Neural progenitor cell (in vitro differentiated cells): ENCODE measurements at places on chromosomes 6 and 20.

DNA sequence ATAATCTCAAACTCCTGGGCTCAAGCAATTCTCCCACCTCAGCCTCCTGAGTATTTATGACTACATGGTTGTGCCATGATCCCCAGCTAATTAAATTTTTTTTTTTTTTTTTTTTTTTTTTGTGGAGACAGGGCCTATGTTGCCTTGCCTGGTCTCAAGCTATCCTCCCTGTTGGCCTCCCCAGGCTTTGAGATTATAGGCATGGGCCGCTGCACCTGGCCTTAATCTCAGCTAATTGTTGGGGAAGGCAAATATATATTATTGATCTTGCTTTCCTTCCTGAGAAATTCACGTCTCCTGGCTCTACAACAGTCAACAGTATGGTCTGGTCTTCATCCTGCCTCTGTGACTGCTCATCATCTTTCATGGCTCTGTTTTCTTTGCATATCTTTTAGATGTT, 20.1 kb downstream of the PCMT1 start:
- no peaks in the 10 kb centered on the region for H3K4me1 ChIP-seq
- DNase-seq: no peak
- peaks cover 17% of the 10 kb centered on the region for H3K36me3 ChIP-seq
- H3K4me3 ChIP-seq: no peak overlapping the region
- no peaks in the 10 kb centered on the region for H3K27me3 ChIP-seq

DNA sequence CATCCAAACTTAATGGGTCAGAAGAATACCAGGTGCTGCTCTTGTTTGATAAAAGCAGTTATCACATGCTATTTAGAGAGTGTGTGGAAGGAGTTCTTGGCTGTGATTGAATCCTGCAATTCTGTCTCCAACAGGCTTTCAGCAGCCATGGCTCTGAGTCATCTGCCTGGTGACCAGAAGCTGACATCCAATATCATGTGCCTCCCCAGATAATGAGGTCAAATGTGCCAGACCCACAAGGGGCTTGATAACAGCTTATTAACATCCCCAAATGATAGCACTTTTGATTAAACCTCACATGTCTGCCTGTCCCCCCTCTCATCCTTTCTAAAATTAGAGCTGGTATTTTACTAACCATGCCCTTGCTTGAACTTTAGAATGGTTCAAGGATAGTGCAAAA, 175.7 kb upstream of the PLN start:
- no peaks in the 10 kb centered on the region for H3K27me3 ChIP-seq
- no peak for DNase-seq
- no peak overlapping the region for H3K4me3 ChIP-seq
- no peaks in the 10 kb centered on the region for H3K36me3 ChIP-seq

GRCh38 chr6:50093116-50093937, 43.6 kb upstream of the DEFB112 start:
- no peaks in the 10 kb centered on the region for H3K4me1 ChIP-seq
- no peaks in the 10 kb centered on the region for H3K36me3 ChIP-seq
- no peak for DNase-seq

GRCh38 chr6:24907919-24908649, 27.7 kb downstream of the RIPOR2 start:
- no peak overlapping the region for H3K27ac ChIP-seq
- H3K27me3 ChIP-seq: peaks cover 44% of the 10 kb centered on the region
- H3K36me3 ChIP-seq: no peaks in the 10 kb centered on the region
- peaks cover 35% of the 10 kb centered on the region for H3K4me1 ChIP-seq
- peak; percentile 49 for DNase-seq

- DNase-seq: no peak
- no peaks in the 10 kb centered on the region for H3K36me3 ChIP-seq
- H3K4me1 ChIP-seq: no peaks in the 10 kb centered on the region
- no peak overlapping the region for H3K27ac ChIP-seq
These were observed 50.9 kb downstream of the MYH7B start for GRCh38 chr20:35006531-35006971.

DNA sequence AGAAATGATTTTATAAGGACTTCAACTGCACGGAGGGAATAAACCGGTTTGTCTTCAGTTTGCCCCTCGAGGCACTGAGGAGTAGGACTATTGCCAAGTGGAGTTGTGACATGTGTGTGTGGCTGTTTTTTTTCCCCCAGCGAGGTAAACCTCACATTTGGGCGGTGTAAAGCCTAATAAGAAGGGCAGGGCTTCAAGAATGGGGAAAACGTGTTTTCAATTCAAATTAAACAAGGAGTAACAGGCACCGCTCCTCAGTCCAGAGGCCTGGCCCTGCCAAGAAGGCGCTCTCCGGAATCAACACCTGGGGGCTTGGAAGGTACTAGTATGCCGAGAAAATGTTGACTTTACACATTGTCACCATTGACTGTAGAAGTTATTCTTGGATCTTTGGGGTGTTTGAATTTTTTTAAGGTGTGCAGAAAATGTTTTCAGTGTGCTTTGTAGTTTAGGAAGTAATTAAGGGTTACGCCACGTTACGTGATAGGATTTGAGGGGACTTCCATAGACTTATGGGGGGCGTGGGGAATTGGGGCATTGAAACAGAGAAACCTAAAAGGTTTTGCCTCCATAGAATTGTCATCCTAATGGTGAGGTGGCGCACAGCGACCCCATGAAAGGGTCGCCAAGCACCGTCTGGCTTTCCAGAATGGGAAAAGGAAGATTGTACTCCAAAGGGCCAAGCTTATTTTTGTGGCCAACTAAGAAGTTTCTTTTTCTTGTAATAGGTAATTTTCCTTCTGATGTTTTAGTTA, 791 bp downstream of the ADGRG6 start:
- no peak for DNase-seq
- H3K36me3 ChIP-seq: no peaks in the 10 kb centered on the region
- no peak overlapping the region for H3K27ac ChIP-seq
- H3K4me3 ChIP-seq: peak overlapping the region; percentile 79
- no peaks in the 10 kb centered on the region for H3K4me1 ChIP-seq
- peaks cover 45% of the 10 kb centered on the region for H3K27me3 ChIP-seq

DNA sequence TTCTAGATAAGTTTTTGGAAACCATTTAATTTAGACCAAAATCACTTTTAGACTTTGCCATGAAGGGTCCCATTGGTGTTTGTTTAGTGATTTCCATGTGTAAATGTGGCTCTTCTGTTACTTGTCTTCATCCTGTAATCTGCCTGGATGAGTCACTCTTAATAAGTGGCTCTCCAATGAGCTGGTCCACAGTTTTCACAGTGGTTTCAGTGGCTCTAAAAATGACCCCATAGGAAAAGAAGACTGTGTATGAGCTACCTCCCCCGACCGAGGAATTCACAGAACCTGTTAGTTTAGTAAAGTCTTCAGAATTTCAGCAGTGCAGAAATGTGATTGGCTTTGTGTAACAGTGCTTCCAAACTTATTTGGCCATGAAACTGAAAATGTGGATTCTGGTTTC, 492.0 kb upstream of the MARCKS start:
- H3K27me3 ChIP-seq: no peaks in the 10 kb centered on the region
- DNase-seq: no peak
- no peak overlapping the region for H3K27ac ChIP-seq
- no peaks in the 10 kb centered on the region for H3K36me3 ChIP-seq
- no peak overlapping the region for H3K4me3 ChIP-seq

GRCh38 chr6:163442336-163442735, 27.8 kb downstream of the QKI start:
- H3K4me3 ChIP-seq: no peak overlapping the region
- no peaks in the 10 kb centered on the region for H3K36me3 ChIP-seq
- no peak overlapping the region for H3K27ac ChIP-seq
- DNase-seq: no peak
- peaks cover 28% of the 10 kb centered on the region for H3K4me1 ChIP-seq

- no peaks in the 10 kb centered on the region for H3K36me3 ChIP-seq
- no peak overlapping the region for H3K4me3 ChIP-seq
- peaks cover 100% of the 10 kb centered on the region for H3K27me3 ChIP-seq
- no peak overlapping the region for H3K27ac ChIP-seq
These were observed 11.1 kb downstream of the ULBP1 start for GRCh38 chr6:149974825-149975224.

DNA sequence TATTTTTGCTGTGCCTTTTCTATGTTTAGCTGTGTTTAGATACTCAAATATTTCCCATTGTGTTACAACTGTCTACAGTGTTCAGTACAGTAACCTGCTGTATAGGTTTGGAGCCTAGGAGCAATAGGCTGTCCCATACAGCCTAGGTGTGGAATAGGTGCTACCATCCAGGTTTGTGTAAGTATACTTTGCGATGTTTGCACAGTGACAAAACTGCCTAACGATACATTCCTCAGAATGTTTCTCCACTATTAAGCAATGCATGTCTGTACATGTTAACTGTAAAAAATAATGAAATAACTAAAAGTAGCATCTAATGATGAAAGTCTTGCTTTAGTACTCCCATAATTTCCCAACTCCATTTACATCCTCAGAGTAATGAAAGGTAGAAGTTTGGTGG, 46.0 kb downstream of the SERAC1 start:
- no peaks in the 10 kb centered on the region for H3K4me1 ChIP-seq
- DNase-seq: no peak
- no peak overlapping the region for H3K4me3 ChIP-seq
- H3K36me3 ChIP-seq: no peaks in the 10 kb centered on the region
- no peak overlapping the region for H3K27ac ChIP-seq

- H3K27me3 ChIP-seq: no peaks in the 10 kb centered on the region
- no peak overlapping the region for H3K4me3 ChIP-seq
- no peaks in the 10 kb centered on the region for H3K36me3 ChIP-seq
These were observed 97.4 kb downstream of the SASH1 start for GRCh38 chr6:148440016-148440415.

DNA sequence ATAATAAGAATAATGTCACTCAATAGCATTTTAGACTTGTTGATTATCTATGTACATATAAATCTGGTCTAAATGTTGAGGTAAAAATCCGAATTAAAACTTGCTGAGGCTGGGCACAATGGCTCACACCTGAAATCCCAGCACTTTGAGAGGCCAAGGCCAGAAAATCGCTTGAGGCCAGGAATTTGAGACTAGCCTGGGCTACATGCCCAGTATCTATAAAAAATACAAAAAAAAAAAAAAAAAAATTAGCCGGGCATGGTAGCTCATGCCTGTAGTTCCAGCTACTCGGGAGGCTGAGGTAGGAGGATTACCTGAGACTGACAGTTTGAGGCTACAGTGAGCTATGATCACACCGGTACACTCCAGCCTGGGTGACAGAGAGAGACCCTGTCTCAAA, 34.2 kb upstream of the SUPT3H start:
- peaks cover 22% of the 10 kb centered on the region for H3K27me3 ChIP-seq
- H3K36me3 ChIP-seq: no peaks in the 10 kb centered on the region
- no peaks in the 10 kb centered on the region for H3K4me1 ChIP-seq

DNA sequence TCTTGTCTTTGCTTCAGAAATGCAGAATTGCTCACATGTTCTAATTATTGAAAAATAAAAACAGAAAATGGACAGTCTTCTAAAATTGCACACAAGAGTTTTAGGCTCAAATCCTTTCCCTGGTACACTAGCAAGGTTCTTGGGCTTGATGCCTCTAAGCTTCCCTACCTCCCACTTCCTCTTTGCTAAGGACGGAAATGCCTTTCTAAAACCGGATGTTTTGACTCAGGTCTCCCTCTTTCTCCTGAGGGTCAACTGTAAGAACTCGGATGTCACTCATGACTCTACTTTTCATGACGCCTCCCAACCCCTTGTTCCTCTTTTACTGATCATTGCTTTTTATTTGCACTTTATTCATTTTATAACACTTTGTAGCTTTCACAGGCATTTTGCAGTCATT, 613.5 kb downstream of the C6orf118 start:
- no peak overlapping the region for H3K4me3 ChIP-seq
- no peak overlapping the region for H3K27ac ChIP-seq
- no peak for DNase-seq
- peaks cover 27% of the 10 kb centered on the region for H3K4me1 ChIP-seq

- H3K27me3 ChIP-seq: no peaks in the 10 kb centered on the region
- no peaks in the 10 kb centered on the region for H3K36me3 ChIP-seq
- H3K4me1 ChIP-seq: no peaks in the 10 kb centered on the region
- no peak overlapping the region for H3K4me3 ChIP-seq
- H3K27ac ChIP-seq: no peak overlapping the region
These were observed 107.0 kb downstream of the TNFRSF21 start for GRCh38 chr6:47202644-47203205.

DNA sequence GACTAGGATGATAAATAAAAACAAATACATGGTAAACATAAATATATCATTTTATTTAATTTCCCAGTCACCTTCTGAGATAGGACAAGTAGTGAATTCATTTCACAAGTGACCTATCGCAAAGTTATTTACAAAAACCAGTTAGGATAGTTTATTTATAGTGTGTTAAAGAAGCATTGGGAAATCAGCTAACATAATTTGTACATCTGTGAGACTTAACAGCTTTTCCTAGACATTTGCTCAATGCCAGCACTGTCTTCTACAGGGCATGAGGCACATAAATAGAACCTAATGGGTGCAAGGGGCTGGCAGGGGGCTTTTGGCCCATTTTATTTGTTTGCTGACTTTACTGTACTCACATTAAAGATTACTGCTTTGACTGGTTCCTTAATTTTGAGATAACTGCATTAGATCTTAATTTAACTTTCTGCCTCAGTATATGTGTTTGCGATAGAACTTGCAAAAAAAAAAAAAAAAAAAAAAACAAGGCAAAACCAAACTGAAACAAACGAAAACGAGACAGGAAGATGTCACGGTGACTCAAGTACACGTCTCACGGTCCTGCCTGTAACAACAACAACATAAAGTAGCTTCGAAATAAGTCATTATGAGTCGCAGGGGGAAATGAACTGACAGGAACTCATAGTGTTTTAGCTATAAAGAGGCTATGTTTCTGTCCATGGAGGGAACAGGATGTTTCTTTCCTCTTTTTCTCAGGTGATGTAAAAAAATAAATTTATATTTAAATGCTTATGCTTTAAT, 133.7 kb upstream of the GMDS start:
- no peak for DNase-seq
- H3K27ac ChIP-seq: no peak overlapping the region
- H3K36me3 ChIP-seq: no peaks in the 10 kb centered on the region
- H3K4me3 ChIP-seq: no peak overlapping the region
- H3K27me3 ChIP-seq: no peaks in the 10 kb centered on the region

GRCh38 chr6:12576389-12576788, 140.2 kb upstream of the PHACTR1 start:
- no peak for DNase-seq
- no peak overlapping the region for H3K27ac ChIP-seq
- H3K36me3 ChIP-seq: no peaks in the 10 kb centered on the region
- no peak overlapping the region for H3K4me3 ChIP-seq

GRCh38 chr6:131250936-131251335, 115.7 kb downstream of the AKAP7 start:
- H3K27ac ChIP-seq: no peak overlapping the region
- DNase-seq: no peak
- no peaks in the 10 kb centered on the region for H3K27me3 ChIP-seq
- H3K4me3 ChIP-seq: no peak overlapping the region
- no peaks in the 10 kb centered on the region for H3K36me3 ChIP-seq

- no peak overlapping the region for H3K4me3 ChIP-seq
- H3K27ac ChIP-seq: no peak overlapping the region
- DNase-seq: no peak
- no peaks in the 10 kb centered on the region for H3K36me3 ChIP-seq
These were observed 147.8 kb downstream of the HS3ST5 start for GRCh38 chr6:114195027-114195365.
